ENCODE measurements at places on chromosomes 7 and 10. TPM values are rescaled to one million over a fixed set of nuclear protein-coding genes. Genes with fewer than 3 reads are reported as not detected.

Gene SPDYE11
- total RNA-seq: not detected

Gene LBX1
- total RNA-seq: not detected

DNA sequence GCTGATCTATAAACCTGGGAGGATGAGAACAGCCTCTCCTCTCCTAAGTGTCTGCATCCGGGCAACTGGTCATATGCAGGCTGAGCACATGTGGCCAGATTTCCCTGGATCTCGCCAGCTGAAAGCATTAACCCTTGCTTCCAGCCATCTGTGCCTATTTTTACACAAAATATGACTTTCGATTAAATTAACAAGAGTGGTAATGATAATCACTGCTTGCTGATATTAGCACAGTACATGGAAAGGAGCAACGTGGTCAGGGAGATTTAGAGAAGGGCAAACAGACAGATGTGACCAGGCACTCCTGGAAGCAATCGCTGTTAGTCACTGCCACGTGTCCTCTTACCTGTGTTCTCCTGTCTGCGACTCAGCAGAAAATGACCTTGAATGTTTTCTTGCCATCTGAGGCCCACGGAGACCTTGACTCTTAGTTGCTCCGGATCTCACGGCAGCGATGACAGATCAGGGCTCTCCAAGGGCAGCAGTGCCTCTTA is 59.5 kb upstream of the NPTX2 start:
- DNase-seq: no peak

GRCh38 chr7:92461027-92462003 is 14.0 kb downstream of the GATAD1 start:
- DNase-seq: no peak

DNA sequence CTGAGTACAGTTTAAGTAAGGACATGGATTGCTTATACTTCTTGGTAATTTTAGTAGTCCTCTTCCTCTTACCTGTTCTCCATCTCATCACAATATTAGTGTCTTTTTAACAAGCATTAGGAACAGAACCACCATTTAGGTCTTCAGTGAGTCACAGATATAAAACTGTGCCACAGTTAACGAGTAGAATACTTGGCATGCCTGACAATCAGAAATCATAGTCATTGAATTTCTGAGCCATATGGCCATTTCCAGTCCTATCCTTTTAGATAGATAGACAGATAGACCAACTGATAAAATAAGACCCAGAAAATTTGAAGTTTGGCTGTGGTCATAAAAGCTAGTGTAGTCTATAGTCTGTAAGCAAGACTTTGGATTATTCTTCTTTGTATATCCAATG is 71.1 kb downstream of the GBF1 start:
- no peak for DNase-seq

Gene SPDYE2B
- not detected for total RNA-seq

DNA sequence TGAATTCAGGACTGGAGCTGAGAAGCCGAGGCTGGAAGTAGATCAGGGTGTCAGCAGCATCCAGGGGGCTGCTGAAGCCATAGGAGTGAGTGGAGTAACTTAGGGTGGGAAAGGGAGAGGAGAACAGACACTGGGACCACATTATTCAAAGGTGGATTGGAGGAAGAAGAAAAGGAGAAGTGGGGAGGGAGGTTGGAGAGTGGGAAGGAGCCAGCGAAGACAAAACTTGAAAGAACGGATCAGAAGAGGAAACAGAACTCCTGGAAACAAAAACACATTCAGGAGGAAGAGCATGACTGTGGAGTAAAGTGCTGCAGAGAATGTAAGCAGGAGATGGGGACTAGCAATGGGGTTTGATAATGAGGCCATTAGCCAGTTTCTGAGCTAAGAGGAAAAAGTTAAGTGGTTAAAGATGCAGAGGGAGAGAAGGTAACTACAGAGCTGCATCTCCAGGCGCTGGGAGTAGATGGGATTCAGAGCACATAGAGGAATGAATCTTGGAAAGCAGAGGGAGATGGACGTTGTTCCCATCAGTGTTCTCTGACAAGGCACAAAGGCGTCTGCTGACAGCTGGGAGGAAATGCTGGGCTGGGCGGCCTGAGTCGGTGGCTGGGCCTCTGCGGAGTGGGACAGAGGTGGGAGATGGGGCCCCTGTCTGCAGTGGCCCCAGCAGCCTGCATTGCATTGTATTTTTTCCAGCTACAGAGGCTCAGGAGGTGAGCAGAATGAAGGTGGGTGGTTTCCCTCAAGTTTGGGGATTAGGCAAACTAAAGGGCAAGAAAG is 63.1 kb upstream of the LEP start:
- DNase-seq: no peak

Gene HOXA2
- total RNA-seq: 0.12 TPM

GRCh38 chr10:74213571-74214162 is 62.6 kb downstream of the ADK start:
- peak; percentile 45 for DNase-seq

Gene FOXI2
- total RNA-seq: not detected

DNA sequence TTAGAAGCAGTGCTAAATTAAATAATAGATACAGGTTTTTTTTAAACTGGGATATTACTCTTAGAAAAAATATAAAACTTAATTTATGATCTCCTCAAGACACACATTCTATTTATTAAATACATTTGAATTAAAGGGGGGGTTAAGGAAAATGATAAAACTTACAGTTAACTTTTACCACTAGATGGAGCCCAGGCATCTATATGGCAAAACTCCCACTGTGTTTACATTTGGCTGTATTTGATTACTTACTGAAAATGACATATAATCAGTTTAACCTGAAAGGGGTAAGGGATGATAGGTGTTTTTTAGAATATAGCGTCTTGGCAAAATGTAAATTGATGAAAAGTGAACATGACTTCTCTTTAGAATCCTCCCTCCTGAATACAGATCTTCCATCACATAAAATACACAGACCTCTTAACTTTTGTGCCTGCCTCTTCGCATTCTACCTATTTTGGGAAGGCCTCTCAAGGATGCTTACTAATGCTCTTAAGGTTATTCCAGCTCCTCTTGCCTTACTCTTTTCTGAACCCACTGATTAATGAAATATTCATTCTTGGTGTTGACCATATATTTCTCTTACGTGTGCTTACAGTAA is 235.7 kb downstream of the AGMO start:
- no peak for DNase-seq

- no peak for DNase-seq
These were observed 164.9 kb upstream of the RNF32 start for GRCh38 chr7:156475666-156476065.

Gene PAPOLB
- total RNA-seq: 0.05 TPM

DNA sequence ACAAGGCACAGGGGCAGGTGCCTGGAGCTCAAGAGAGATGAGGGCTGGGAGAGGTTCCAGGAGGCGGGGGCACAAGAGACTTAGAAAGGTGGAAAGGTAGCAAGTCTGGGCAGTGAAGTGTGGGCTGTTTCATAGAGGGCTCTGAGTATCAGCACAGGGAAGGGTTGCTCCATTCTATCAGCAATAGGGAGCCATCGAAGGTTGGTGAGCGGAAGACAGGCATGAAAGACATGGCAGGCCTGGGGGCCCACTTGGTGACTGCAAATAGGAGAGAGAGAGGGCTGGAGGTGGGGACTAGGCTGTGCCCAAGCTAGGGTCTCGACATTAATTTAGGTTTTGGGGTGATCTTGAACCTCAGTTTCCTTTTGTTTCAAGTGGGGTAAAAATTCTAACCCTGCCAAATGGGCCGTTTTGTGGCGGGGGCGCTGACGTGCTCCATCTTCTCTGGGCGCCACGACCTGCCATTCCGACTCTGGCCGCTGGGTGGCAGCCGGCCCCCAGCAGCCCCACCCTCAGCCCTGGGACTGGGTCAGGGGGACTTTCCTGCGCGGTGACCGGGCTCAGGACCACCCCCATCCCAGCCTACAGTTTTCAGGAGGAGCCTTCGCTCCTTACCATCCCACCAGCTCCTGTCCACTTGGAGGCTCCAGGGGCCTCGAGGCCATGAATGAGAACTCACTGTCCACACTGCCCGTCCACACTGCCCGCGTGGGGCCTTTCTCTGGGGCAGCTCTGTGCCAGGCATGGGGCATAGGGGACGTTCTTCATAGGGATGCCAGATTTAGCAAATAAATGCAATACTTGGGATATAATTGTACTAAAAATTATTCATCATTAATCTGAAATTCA is 37.2 kb upstream of the PCBD1 start:
- DNase-seq: peak; percentile 75

Gene SPDYE1
- not detected for total RNA-seq

Gene ATG9B
- not detected for total RNA-seq

DNA sequence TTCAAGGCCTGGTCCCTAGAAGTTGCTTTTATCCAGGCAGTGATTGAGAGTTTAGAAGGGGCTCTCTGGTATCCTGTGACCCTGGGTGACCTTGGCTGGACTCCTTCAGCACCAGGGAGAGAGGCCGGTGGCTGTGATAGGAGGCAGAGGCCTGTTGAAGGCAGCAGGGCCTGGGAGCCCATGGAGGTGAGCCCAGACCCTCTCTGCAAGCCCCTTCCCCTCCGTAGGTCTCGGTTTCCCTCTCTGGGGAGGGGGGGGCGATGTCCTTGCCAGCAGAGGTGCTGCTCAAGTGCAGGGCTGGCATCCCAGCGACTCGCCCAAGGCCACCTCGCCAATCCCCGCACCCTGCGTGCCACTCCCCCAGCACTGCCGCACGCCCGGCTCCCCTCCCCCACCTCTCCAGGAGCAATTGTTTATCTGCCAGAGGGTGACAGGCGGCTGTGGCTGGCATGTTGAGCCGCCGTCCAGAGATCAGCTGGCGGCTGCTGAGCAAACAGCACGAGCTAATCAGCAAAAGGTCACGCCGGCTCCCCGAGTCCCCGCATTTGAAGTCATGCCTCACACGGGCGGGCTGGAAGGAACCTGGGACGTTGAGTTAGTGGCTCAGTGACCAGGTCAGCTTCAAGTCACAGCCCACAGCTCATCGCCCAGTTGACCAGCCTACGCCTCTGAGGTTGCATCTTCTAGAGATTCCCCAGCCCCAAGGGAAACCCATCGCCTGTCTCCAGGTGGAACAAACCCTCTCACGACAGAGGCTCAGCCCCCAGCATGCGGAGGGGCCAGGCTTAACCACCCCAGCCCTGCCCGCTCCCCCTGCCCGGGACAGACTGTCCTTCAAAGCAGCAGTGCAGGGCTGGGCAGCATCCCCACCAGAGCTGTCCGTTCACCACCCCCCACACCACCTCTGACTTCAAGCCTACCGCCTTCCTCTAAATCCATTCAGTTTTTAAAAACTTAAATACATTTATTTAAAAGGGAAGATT is 43.7 kb downstream of the ELFN1 start:
- DNase-seq: peak; percentile 81

GRCh38 chr7:14748461-14748860 is 154.1 kb downstream of the DGKB start:
- no peak for DNase-seq

DNA sequence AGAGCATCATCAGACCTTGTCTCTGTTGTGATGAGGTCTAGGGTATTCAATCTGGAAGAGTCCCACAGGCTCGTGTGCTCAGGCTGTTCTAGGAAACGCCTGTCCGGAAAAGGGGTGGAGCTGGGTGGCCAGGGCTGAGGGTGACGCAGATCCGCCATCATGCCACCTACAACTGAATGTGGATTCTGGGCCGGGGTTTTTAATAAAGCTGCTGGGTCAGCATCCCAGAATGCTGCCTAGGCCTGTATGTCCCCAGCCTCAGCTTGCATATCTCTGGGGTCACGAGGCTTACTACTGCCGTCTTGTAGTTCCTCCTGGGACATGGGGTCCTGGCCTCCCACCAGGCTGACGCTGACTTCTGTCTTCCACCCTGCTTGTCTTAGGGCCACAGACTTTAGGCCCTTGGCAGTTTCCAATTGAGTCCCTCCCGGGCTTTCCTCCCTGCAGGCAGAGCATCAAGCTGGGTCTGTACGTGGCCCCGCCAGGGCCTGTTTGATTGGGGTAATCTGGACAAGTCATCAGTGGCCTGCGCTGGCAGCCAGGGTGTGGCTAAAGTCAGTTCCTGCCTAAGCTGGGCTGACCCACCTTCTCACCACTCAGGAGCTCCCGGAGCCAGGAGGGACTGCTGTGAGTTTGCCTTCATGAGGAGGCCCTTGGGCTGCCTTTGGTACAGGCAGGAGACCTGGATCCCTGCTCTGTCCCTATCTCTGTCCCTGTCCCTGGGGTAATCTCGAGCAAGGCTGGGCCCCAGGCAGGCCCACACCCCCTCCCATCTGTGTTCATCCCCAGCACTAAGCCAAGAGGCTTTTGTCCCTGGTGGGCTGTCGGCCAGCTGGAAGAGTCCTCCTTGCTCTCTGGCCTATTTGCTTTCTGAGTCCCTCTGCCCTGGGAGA is 79.9 kb downstream of the ZMIZ1 start:
- peak; percentile 91 for DNase-seq

DNA sequence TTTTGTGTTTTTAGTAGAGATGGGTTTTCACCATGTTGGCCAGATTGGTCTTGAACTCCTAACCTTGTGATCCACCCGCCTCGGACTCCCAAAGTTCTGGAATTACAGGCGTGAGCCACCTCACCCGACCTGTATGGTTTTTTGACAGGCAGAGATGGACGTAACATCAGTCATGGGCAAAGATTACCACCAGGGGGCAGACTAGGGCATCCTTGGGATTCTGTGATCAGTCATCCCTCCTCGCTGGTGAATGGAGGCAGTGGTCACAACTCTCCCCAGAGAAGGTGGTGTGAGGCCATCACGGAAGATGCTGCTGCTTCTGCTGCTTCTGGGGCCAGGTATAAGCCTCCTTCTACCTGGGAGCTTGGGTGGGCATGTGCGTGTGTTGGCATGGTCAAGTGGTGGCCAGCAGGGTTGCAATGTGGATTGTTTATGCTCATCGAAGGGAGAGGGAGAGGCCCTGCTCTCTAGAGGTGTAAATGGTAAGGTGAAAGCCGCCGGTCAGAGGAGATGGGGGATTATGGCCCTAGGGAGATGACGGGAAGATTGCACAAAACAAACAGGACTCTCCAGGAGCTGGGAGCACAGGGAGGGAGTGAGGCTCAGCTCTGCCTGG is 122.7 kb upstream of the PRSS1 start:
- DNase-seq: peak; percentile 30

Gene OPALIN
- not detected for total RNA-seq

Gene ASB13
- total RNA-seq: 16.4 TPM

GRCh38 chr10:99654390-99655175 is 4.7 kb upstream of the ENTPD7 start:
- no peak for DNase-seq

DNA sequence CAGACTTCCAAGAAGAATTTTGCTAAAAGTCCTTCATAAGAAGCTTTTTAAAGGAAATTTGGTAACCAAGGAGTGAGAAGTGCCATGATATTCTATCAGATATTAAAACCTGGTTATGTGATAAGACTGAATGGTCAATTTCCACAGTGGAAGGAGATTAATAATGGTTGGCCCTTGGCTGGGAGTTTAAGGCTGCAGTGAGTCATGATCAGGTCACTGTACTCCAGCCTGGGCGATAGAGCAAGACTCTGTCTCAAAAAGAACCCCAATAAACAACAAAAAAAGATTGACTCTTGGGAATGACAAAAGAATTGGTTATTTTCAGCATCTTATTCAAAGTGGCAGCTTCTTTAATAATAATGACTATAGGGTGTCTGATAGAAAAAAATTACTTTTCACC is 37.2 kb downstream of the EXOC4 start:
- DNase-seq: no peak

Gene STEAP1B
- 0.69 TPM for total RNA-seq

DNA sequence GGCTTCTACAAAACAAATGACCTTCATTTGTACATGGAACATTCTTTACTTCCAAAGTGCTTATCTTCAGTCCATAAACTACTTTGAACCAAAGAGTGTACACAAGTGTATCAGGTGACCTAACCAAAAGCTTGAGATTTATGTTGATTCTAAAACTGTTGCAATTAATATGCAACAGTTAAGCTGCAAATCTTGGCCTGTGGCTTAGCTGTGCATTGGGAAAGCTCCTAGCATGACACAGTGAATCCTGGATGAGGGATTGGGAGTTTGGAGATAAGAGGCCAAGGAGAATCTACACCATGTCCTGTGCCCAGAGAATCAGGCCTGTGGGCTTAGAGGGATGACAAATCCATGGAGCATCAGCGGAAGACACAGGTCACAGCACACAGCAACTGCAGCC is 105.2 kb upstream of the GSDME start:
- no peak for DNase-seq

Gene STEAP2
- 15.1 TPM for total RNA-seq

Data from left ventricle myocardium superior (tissue), 1 donor.